Stimulated activated CD4-positive, alpha-beta T cell treated with anti-CD3 and anti-CD28 coated beads, Interleukin-2, amount 100 ng/mL, for 48 hours (primary cell): ENCODE measurements at places on chromosomes 3 and 15.

DNA sequence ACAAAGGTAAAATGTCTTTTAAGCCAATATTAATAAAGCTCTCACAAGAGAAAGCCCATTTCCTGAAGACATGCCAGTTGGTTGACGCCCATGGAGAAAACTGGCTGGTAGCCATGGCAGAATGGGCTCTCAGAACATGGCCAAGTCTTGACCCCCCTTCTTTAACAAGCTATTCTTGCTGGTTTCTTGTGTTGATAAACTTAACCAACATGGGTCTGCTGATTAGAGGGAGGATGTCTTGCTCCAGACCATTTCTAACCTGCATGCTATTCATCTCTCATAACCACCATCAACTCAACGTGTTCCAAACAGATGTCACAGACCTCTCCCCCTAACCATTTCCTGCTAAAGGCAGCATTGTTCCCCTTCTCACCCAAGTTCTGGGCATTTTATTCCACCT, 25.7 kb downstream of the NTRK3 start:
- no peak for DNase-seq

GRCh38 chr15:45023659-45024225, 747 bp downstream of the SORD start:
- DNase-seq: no peak

DNA sequence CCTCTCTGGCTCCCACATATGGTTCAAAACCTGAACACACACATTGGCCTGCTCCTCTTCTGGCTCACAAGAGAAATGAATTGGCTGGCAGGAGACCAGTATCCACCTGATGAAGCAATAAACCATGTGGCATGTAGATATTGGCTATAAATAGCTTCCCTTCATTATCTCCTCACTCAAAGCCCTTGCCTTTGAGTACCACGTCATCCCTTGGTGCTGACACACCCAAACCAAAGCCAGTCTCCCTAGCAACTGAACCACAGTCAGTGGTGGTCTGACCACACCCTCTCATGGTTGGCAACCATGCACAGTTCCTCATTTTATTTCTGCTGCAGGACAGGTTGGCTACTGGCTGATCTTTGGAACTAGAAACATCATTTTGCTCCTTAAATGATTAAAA, 98.8 kb downstream of the ZNF621 start:
- no peak for DNase-seq

GRCh38 chr3:170808041-170808440, 62.0 kb downstream of the RPL22L1 start:
- no peak for DNase-seq

DNA sequence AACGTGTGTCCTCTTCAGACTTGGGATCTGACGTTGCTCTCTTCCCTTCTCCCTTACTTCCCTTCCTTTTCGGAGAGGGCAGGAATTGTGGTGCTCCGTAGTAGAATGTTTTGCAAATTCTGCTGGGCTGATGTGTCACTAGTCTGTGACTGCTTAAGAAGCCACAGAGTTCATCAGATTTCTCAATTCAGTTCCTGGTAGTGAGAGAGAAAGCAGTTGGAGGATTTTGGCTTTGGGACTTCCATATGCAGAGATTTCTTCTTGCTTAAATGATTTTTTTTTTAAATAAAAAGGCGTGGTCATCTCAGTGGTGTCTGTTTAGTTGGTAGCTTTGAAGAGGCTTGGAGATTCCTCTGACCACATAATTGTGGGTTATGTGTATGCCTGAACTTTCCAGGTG, 10.1 kb downstream of the CEMIP start:
- DNase-seq: no peak

GRCh38 chr3:75262661-75263060, 401.5 kb upstream of the FRG2C start:
- no peak for DNase-seq

DNA sequence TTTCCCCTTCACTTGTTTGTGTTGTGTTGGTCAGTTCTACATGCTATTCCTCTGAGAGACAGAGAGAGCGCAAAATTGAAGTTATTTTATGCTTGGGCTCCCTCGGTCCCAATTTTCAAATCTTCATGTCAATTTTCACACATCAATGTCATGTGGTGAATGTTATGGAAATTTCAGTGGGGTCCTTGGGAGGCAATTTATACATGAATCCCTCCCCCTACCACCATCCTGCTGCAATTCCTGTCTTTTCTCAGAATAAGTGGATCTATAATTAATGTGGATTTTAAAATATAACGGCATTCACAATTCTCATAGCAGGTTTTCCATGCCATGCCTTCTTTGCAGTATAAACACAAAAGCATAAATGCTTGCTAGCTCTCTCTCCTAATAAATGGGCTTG, 499.9 kb downstream of the MCTP2 start:
- no peak for DNase-seq

- no peak for DNase-seq
Measured at GRCh38 chr3:160885791-160886286, 129.8 kb downstream of the PPM1L start.

DNA sequence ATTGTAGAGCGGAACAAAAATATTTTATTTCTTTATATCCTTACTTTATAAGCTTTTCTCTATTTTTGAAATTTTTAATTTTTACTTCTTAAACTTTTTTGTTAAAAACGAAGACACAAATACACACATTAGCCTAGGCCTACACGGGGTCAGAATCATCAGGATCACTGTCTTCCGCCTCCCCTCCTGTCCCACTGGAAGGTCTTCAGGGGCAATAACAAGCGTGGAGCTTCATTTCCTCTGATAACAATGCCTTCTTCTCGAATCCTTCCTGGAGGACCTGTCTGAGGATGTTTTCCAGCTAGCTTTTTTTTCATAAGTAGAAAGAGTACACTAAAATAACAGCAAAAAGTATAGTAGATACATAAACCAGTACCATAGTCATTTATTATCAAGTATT, 77.7 kb upstream of the DGKG start:
- no peak for DNase-seq

GRCh38 chr15:40906991-40907802, 12.9 kb downstream of the VPS18 start:
- DNase-seq: no peak

- no peak for DNase-seq
Measured at GRCh38 chr3:192901435-192901834, 16.2 kb downstream of the MB21D2 start.

GRCh38 chr3:112776000-112776399, 70.7 kb downstream of the CD200R1L start:
- no peak for DNase-seq

DNA sequence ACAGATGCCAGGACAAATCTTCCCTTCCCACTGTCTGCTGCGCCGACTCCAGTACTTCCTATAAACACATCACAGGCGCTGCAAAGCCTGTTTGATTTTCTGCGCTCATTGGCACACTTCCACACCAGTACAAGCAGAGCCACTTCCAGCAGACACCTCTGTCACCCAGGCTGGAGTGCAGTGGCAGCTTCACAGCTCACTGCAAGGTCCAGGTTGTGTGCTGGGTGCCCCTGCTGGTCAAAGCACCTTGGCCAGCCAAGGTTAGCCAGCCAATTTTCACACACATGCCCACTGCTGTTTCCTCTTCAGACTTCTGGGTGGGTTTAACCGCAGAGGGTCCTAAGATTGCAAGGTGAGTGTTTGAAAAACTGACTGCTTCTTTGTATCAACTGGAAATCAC, 4.9 kb downstream of the CHDH start:
- no peak for DNase-seq

- DNase-seq: no peak
Measured at GRCh38 chr15:42166225-42166940, 9.9 kb upstream of the PLA2G4F start.

- no peak for DNase-seq
Measured at GRCh38 chr3:52529376-52530333, 4.0 kb downstream of the NT5DC2 start.

DNA sequence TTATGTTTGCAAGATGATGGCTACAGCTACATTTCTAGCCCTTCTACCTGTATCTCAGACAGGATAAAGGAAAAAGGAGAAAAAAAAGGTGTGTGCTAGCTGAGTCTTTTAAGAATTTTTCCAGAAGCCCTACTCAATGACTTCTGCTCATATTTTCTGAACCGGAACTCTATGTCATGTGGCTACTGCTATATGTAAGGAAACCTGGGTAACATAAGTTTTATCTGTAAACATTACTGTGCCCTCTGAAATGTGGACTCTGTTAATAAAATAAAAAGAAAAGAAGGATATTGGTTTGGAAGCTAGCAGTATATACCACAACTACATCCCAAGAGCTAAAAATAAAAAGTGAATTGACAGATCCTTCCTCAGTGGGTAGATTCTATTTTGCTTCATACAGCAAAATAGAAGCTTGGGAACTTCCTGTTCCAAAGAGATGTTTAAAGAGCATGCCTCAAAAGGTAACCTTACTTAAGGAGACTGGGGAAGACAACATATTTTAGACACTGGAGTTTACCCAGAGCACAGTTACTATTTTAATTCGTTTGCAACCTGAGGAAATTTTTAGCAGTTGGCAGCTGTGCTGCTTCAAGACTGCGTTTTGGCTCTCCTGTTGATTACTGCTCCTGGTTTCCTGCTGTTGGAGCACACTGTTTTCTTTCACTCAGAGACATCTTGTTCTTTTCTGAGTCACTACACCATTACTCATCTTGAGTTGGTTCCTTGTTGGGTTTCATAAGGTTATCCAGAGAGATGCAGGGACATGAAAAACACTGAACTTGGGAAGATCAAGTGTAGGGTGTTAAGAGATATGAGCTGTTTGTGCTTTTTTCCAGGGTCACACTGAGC, 280.7 kb downstream of the NFKBIZ start:
- no peak for DNase-seq

DNA sequence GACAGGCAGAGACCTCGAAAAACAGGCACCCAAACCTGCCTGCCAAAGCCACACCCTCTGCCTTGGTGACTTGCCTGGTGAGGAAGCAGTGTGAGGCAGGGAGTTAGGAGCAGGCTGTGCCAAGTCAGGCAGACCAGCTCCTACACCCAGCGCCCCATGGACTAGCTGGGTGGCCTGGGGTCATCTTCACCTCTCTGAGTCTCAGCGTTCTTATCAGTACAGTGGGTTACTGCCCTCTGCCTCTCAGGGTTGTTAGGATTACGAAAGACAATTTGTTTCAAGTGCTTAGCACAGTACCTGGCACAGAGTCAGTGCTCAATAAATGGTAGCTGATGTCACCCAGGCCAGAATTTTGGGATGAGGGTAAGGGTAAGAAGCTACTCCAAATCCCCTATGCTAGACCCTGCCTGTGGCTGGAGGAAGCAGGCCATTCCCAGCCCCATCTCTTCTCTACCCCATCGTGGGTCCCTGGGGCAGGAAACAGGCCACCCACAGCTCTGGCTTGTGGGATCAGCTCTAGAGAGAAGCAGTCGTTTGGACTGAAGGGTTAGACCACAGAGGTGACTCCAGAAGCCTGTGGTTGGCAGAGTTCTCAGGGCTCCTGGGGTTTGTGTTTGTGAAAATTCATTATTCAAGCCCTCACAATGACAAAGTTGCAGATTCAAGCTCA, 10.1 kb downstream of the SLC51B start:
- no peak for DNase-seq

DNA sequence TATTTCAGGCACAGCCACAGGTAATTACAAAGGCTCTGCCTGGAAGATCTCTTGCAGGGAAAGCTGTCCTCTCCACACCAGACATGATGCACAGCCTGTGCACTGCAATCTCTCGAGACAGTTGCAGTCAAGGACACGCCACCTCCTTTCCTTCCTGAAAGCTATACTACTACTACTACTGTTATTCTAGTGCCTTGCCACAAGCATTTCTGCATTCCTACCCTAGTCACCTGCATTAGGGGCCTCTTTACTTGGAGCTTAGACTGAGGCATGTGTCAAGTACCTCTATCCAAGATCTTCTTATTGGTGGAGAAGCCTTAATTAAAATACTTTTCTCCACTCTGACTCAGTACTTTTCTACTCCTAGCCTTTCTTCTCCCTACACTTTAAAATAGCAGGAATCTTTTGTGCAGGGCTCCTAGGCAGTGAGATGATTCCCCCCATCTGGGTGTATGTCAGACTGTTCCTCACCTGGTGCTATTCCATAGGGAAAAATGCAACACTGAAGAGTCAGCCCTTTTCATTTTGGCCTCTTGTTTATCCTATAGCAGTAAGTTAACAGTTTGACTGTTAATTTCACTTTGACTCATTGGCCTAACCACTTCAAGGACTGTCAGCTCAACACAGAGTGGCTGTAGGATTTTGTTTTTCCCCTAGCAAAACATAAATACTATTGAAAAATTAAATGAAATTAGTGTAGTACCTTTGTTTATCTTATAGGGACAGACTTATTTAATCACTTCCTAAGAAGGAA, 78.9 kb downstream of the ESYT3 start:
- no peak for DNase-seq

GRCh38 chr3:61452535-61453090, 108.8 kb upstream of the PTPRG start:
- DNase-seq: no peak

DNA sequence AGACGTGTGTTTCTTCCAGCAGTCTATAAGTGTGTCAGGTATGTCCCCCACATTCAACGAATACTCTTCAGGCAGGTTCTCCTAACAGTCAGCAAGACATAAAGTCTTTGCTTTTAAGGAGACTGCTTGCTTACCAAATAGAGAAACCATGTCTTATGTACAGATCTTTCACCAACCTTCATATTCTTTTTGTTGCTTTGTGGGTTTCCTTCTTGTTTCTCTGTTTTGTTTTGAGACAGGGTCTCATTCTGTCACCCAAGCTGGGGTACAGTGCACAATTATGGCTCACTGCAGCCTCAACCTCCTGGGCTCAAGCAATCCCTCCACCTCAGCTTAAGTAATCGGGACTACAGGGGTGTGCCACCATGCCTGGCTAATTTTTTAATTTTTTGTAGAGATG, 14.3 kb downstream of the DYNC1LI1 start:
- no peak for DNase-seq

GRCh38 chr3:102909904-102910303, 475.1 kb downstream of the ZPLD1 start:
- no peak for DNase-seq

GRCh38 chr3:77348244-77348855, 308.5 kb downstream of the ROBO2 start:
- DNase-seq: no peak

DNA sequence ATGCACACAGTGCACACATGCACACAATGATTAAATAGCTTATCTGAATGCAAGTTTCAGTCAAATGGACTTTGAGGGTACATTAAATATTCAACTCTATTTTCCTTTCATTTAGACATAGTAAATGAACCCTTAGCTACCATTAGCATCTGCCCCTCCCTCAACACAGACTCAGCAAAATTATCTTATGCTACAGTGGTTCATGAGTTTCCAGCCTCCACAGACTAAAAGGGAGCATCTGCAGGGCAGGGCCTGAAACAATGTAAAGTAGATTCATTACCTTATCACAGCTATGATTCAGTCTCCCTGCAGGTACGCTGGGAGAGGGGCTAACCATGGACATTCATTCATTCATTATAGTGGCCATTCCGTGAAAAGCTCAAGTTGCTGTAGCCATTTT, 329.1 kb downstream of the VGLL3 start:
- no peak for DNase-seq

DNA sequence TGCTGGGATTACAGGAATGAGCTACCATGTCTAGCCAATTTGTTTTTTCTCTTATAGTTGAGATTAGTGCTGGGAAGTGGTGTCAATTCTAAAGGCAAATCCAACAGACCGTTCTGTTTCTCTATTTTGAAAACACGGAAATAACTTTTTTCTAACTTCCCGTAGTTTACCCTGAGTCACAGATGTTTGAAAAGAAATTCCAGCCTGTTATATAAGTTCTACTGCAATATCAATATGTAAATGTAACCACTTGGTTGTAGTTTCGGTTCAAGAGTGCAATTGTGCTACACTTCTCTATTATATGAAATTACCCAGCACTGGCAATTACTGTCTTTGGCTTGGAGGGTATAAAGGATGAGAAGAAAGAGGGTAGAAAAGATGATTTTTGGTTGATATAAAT, 22.3 kb upstream of the GNB4 start:
- DNase-seq: no peak
